ENCODE measurements at places on chromosomes 5 and 9. TPM values are rescaled to one million over a fixed set of nuclear protein-coding genes. Genes with fewer than 3 reads are reported as not detected.

Gene PCDHB7
- polyA plus RNA-seq: not detected

Gene IFNA13
- polyA plus RNA-seq: not detected

Gene SOHLH1
- polyA plus RNA-seq: not detected

Gene DMAC1
- 9.8 TPM for polyA plus RNA-seq

Gene TRMT10B
- polyA plus RNA-seq: 15.7 TPM

Gene PCDHB6
- not detected for polyA plus RNA-seq

Data from B cell (primary cell).